ENCODE measurements at places on chromosomes 12 and 14. TPM values are rescaled to one million over a fixed set of nuclear protein-coding genes. Genes with fewer than 3 reads are reported as not detected.

DNA sequence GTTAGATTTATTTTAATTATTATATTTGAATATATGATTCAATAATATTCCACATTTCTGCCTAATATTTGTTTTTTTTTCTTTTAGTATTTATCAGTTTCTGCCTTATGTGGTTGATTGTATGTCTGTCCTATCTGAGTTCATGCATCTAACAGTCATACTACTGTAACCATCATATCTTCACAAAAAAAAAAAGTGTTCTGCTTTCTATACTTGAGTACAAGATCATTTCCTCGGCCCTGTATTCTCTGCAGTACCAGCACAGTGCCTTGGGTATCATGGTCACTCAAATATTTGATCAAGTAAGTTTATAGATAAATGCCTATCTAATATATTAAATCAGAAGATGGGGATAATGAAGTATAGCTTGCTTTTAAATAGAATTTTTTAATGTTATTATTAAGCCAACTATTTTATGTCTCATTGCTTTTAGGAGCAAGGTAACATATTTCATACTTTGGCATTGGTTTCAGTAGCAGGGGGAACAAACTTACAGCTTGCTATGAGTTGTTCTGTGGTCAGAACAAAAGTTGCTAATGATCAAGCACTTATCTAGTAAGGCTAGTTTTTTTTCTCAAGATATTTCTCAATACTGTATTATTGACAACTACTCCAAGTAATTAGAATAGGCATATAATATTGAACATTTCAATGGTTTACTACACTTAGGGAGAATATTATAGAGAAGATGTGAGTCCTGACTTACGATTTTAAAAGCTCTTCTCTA is 290.5 kb upstream of the FBXO33 start:
- H3K4me1 ChIP-seq: no peaks in the 10 kb centered on the region
- no peak overlapping the region for H3K27ac ChIP-seq

DNA sequence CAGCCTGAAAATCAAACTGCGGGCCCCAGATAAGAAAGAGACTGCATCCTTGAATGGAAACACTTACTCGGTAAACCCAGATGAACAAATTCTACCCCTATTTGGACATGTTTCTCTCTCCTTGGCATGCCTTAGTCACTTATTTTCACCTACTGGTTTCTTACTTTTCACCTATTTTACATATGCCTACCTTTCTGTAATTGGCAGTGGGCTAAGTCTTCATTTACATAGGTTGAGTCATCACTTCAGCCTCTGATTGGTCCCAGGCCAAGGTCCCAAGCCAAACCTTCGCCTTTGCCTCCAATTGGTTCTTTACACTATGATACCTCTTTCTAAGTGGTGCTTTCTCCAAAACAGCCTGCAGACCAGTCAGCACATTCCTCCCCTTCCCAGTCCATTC is 111.3 kb downstream of the DYRK2 start:
- H3K27ac ChIP-seq: peak overlapping the region; percentile 75
- no peaks in the 10 kb centered on the region for H3K27me3 ChIP-seq
- no peaks in the 10 kb centered on the region for H3K36me3 ChIP-seq
- H3K4me1 ChIP-seq: peaks cover 48% of the 10 kb centered on the region
- peak; percentile 58 for DNase-seq

- no peaks in the 10 kb centered on the region for H3K27me3 ChIP-seq
- H3K4me1 ChIP-seq: peaks cover 18% of the 10 kb centered on the region
- H3K27ac ChIP-seq: no peak overlapping the region
Observed at GRCh38 chr14:97760050-97760449, 962.9 kb downstream of the VRK1 start.

The PTPRO gene
- total RNA-seq: 0.17 TPM

- no peak overlapping the region for H3K27ac ChIP-seq
- H3K27me3 ChIP-seq: no peaks in the 10 kb centered on the region
- H3K36me3 ChIP-seq: no peaks in the 10 kb centered on the region
- H3K4me3 ChIP-seq: no peak overlapping the region
- H3K4me1 ChIP-seq: no peaks in the 10 kb centered on the region
Observed at GRCh38 chr12:58776144-58776543, 144.2 kb downstream of the LRIG3 start.

- H3K27ac ChIP-seq: no peak overlapping the region
- no peak for DNase-seq
- no peaks in the 10 kb centered on the region for H3K27me3 ChIP-seq
- peaks cover 6% of the 10 kb centered on the region for H3K4me1 ChIP-seq
Observed at GRCh38 chr12:76687981-76688380, 75.9 kb upstream of the ZDHHC17 start.

DNA sequence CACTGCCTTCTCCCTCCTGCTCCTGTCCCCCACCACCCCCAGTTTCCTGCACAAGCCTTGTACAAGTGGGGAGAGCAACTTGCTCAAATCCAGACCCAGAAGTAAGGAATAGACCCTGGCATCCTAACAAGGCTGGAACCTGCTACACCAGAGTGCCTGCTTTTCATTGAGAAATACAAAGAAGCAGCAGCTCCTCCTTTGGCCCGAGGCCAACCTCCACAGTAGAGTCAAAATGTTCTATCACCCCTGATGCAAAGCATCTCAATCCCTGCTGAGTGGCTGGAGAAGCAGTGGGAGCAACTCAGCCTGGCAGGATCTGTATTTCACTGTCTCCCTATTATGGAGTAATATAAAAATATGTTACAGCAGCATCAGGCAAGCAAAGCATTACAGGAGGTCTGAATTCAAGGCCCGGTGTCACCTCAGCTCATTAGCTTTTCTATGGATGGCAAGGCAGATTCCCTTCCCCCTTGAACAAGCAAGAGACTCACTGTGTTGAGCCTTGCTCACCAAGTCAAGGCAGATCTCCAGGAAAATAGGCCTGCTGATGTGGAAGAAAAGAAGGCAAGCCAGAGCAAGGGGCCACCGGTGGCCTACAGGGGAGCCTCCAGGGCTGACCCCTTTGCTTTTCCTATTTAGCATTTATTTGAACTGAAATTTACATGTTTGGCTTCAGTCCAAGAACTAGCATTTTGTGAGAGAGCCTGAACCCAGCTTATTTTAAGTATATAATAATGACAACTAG is 186.3 kb upstream of the EGLN3 start:
- no peaks in the 10 kb centered on the region for H3K36me3 ChIP-seq
- no peak for DNase-seq
- H3K27me3 ChIP-seq: no peaks in the 10 kb centered on the region
- no peak overlapping the region for H3K27ac ChIP-seq
- H3K4me3 ChIP-seq: no peak overlapping the region

The SSTR1 gene
- total RNA-seq: not detected

GRCh38 chr12:39613525-39613924 is 6.1 kb downstream of the ABCD2 start:
- peaks cover 5% of the 10 kb centered on the region for H3K36me3 ChIP-seq
- DNase-seq: no peak
- H3K27me3 ChIP-seq: no peaks in the 10 kb centered on the region
- peaks cover 39% of the 10 kb centered on the region for H3K4me1 ChIP-seq

The L3HYPDH gene
- total RNA-seq: 7.0 TPM

The PTGER2 gene
- total RNA-seq: 1.2 TPM

DNA sequence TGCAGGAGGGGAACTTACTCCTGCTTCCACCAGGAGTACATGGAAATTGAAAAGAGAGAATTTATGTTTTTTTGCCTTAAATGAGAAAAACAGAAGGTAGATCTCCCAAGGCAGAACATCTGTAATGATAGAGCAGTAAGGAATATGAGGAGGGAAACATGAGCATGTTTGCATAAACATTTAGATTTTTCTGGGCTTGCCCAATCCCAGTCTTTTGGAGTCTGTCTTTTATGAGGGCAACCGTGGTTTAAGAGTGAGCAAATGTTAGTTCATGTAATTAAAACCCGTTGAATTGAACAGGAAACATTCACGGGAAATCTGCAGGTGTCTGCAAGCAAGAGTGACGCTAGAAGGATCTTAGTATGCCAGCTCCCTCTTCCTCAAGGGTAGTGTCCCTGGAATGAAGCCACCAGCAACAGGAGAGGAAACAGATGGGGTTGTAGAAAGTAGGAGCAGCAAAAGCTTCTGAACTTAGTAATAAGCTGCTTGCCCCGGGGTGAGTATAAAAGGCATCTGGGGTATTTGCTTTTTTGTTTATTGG is 79.3 kb downstream of the ARF6 start:
- no peaks in the 10 kb centered on the region for H3K36me3 ChIP-seq
- H3K27ac ChIP-seq: peak overlapping the region; percentile 97
- peaks cover 65% of the 10 kb centered on the region for H3K4me1 ChIP-seq
- H3K27me3 ChIP-seq: no peaks in the 10 kb centered on the region
- H3K4me3 ChIP-seq: peak overlapping the region; percentile 73

The SRSF9 gene
- 171 TPM for total RNA-seq

DNA sequence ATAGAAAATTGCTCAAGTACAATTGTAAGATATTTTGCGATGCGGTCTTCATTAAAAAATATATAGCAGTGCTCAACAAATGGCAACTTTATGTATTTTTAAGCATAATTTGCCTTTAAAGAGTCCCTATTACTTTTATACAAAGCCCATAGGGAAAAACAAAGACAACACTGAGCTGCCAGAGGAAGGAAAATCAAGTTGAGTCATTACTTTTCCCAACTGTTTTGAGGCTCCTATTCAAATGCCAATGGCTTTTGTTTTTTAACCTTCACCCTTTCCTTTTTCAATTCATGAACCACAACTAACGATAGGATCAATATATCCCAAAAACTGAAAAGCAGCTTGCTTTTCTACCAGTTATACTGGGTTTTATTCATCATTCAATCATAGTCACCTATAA is 157.6 kb upstream of the PLEKHA5 start:
- H3K27ac ChIP-seq: no peak overlapping the region
- DNase-seq: no peak
- H3K4me1 ChIP-seq: no peaks in the 10 kb centered on the region
- H3K27me3 ChIP-seq: no peaks in the 10 kb centered on the region

DNA sequence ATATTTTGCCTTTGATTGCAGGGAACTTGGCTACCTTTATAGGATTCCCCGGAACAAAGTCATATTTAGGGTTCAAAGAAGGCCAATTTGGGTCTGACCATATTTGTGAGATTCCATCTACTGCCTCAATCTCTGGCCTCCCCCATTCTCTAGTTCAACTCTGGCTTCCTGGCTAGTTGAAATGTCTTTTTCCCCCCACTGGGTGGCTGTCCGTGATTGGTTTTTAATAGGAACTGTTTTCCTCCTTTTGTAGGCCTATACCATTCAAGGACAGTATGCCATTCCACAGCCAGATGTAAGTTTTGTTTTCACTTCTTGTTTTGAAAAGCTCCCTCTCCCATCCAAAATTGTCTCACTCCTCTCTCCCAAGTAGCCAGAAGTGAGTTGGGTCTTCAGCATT is 13.8 kb downstream of the PCBP2 start:
- H3K27ac ChIP-seq: no peak overlapping the region
- peaks cover 32% of the 10 kb centered on the region for H3K4me1 ChIP-seq
- H3K27me3 ChIP-seq: no peaks in the 10 kb centered on the region
- peaks cover 76% of the 10 kb centered on the region for H3K36me3 ChIP-seq
- H3K4me3 ChIP-seq: no peak overlapping the region

The PMCH gene
- total RNA-seq: not detected

DNA sequence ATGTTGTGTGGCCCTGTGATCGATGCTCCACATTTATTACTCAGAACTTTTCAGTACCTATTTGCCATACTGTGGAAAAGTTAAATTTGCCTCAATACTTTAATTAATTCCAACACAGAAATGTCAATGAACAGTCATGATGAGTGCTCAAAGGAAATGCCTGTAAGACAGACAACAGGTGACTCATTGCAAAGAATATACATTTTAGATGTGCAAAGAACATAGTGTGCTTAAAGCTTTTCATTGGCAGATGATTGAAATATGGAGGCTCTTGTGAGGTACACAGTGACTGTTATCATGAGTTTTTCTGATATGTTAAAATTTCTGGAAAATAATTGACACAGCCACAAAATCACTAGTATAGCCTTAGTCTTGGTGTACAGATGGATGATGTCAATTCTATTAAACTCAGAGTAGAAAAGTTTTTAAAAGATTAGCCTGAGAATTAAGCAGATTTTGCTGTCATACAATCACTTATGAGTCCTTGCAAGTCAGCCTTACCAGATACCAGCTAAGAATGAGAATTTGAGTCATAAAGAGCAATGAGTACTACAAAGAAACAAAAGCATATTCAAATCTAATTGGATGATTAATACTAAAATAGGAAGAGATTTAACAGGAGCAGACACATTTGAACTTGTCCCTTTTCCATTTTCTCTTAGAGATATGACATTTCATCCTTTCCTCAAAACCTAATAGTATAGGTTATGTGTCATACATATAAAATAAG is 544.1 kb downstream of the KCNH5 start:
- H3K4me1 ChIP-seq: no peaks in the 10 kb centered on the region
- H3K27me3 ChIP-seq: no peaks in the 10 kb centered on the region
- no peaks in the 10 kb centered on the region for H3K36me3 ChIP-seq
- no peak overlapping the region for H3K27ac ChIP-seq

- H3K4me1 ChIP-seq: no peaks in the 10 kb centered on the region
- H3K27me3 ChIP-seq: no peaks in the 10 kb centered on the region
- no peak overlapping the region for H3K27ac ChIP-seq
- no peaks in the 10 kb centered on the region for H3K36me3 ChIP-seq
- H3K4me3 ChIP-seq: no peak overlapping the region
Observed at GRCh38 chr14:78345131-78345744, 175.1 kb downstream of the NRXN3 start.

- no peak overlapping the region for H3K4me3 ChIP-seq
- DNase-seq: no peak
- H3K36me3 ChIP-seq: peaks cover 53% of the 10 kb centered on the region
- H3K4me1 ChIP-seq: peaks cover 17% of the 10 kb centered on the region
Observed at GRCh38 chr14:99173086-99173485, 98.9 kb downstream of the BCL11B start.

DNA sequence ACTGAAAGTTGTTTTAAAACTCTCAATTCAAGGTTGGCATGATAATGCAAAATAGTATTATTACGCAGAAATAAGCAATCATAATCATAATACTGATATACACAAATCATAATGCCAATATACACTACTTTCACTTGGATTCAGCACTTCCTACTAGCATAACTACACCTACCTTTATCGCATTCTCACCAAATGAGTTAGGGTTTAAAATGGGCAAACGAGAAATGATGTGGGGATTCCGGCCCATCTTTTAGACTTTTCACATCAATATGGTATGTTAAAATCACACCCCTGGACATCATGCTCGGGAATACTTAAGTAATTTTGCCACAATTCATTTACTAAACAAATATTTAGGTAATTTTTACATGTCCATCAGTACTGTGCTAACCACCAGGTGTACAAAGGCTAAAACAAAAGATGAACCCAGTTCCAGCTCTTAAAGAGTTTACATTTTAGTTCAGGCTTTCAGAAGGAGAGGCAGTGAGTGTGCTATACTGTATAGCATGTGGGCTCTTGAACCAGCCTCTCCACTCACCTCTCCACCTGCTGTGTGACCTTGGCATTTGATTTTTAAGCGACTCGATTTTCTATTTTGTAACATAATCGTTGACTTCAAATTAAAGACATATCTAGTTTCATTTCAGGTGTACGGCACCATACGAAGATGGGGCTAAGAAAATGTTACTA is 1.1 kb upstream of the USP15 start:
- DNase-seq: no peak
- H3K4me3 ChIP-seq: peak overlapping the region; percentile 85
- peaks cover 48% of the 10 kb centered on the region for H3K4me1 ChIP-seq
- H3K36me3 ChIP-seq: peaks cover 5% of the 10 kb centered on the region
- peak overlapping the region; percentile 98 for H3K27ac ChIP-seq
- H3K27me3 ChIP-seq: no peaks in the 10 kb centered on the region

All from activated naive CD4-positive, alpha-beta T cell treated with anti-CD3 and anti-CD28 coated beads for 36 hours (primary cell).